Upper lobe of right lung (tissue), 1 donor: ENCODE measurements at places on chromosomes 11 and 22. TPM values are rescaled to one million over a fixed set of nuclear protein-coding genes. Genes with fewer than 3 reads are reported as not detected.

The ADM gene
- total RNA-seq: 24.5 TPM

The EML3 gene
- 91.1 TPM for total RNA-seq

The IL18 gene
- total RNA-seq: 49.9 TPM

The MYO7A gene
- 3.6 TPM for total RNA-seq

DNA sequence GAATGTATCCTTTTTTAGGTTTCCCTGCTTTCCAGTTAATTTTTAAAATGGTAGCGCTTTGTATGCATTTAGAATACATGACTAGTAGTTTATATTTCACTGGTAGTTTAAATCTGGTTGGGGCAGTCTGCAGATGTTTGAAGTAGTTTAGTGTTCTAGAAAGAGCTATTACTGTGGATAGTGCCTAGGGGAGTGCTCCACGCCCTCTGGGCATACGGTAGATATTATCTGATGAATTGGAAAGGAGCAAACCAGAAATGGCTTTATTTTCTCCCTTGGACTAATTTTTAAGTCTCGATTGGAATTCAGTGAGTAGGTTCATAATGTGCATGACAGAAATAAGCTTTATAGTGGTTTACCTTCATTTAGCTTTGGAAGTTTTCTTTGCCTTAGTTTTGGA, 86.4 kb upstream of the BIRC3 start:
- peaks cover 27% of the 10 kb centered on the region for H3K36me3 ChIP-seq
- H3K27ac ChIP-seq: no peak overlapping the region
- no peaks in the 10 kb centered on the region for H3K27me3 ChIP-seq
- no peak overlapping the region for H3K4me3 ChIP-seq
- DNase-seq: no peak

- peaks cover 4% of the 10 kb centered on the region for H3K4me1 ChIP-seq
- peak; percentile 74 for DNase-seq
- peak overlapping the region; percentile 91 for H3K27ac ChIP-seq
- no peaks in the 10 kb centered on the region for H3K36me3 ChIP-seq
These were observed 561 bp downstream of the PGM2L1 start for GRCh38 chr11:74397501-74398243.

GRCh38 chr11:100705447-100705846, 18.4 kb downstream of the ARHGAP42 start:
- H3K27me3 ChIP-seq: no peaks in the 10 kb centered on the region
- H3K4me3 ChIP-seq: no peak overlapping the region
- H3K36me3 ChIP-seq: no peaks in the 10 kb centered on the region
- no peak overlapping the region for H3K27ac ChIP-seq

DNA sequence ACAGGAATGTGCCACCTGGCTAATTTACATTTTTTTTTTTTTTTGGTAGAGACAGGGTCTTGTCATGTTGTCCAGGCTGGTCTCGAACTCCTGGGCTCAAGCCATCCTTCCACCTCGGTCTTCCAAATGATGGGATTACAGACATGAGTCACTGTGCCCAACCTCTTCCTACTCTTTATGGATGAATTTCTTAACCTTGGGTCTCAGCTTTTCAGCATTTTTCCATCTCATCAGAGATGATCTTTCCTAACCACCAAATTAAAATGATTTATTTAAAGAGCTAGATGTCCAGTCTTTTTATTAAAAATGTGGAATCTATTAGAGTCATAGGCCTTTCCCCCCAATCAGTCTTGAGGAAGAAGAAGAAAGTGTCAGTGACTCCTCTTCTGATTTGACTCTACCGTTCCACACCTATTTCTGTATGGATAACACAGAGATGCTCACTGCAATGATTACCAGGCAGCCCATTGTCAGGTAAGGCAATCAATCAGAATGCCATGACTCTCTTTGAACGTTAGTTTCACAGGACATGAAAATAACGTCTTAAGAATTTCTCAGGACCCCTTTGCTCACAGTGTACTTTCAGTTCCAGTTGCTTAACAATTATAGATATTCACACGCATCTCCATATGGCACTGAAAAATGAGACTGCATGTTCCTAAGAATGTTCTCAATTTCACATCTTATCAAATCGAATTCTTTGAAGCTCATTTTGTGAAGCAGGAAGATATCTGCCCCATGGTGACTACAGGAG, 51.0 kb downstream of the MIAT start:
- H3K27ac ChIP-seq: no peak overlapping the region
- H3K27me3 ChIP-seq: no peaks in the 10 kb centered on the region
- no peaks in the 10 kb centered on the region for H3K4me1 ChIP-seq
- H3K36me3 ChIP-seq: no peaks in the 10 kb centered on the region
- no peak for DNase-seq

- no peak overlapping the region for H3K4me3 ChIP-seq
- no peak overlapping the region for H3K27ac ChIP-seq
- H3K36me3 ChIP-seq: no peaks in the 10 kb centered on the region
- no peak for DNase-seq
- no peaks in the 10 kb centered on the region for H3K4me1 ChIP-seq
These were observed 4.4 kb upstream of the FBXO3 start for GRCh38 chr11:33778675-33779074.

GRCh38 chr11:64361659-64362058, 2.7 kb downstream of the RPS6KA4 start:
- H3K27me3 ChIP-seq: no peaks in the 10 kb centered on the region
- H3K4me1 ChIP-seq: peaks cover 25% of the 10 kb centered on the region
- no peak for DNase-seq
- H3K27ac ChIP-seq: no peak overlapping the region

GRCh38 chr22:36808721-36809344, 8.0 kb downstream of the PVALB start:
- no peak overlapping the region for H3K4me3 ChIP-seq
- no peaks in the 10 kb centered on the region for H3K4me1 ChIP-seq
- H3K27me3 ChIP-seq: peaks cover 22% of the 10 kb centered on the region

DNA sequence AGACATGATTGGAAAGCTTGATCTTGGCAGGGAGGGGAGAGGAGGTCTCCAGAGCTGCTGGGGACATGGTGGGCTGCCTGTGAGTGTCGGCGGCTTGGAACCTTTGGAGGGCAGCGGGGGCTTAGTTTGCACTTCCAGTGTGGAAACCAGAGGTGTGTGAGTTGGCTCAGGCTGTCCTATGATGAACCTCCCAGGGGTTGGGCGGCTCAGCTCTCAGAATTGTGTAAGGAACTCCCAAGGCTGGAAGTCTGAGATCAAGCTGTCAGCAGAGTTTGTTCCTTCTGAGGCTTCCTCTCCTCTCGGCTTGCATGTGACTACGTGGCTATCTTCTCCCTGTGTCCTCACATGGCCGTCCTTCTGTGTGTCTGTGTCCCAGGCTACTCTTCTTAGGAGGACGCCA, 87.9 kb upstream of the B3GAT1 start:
- peaks cover 8% of the 10 kb centered on the region for H3K27me3 ChIP-seq
- peak; percentile 16 for DNase-seq
- no peaks in the 10 kb centered on the region for H3K4me1 ChIP-seq
